ENCODE measurements at places on chromosomes 12 and 14.

- DNase-seq = no peak
Measured at GRCh38 chr14:23729720-23730387, 93.7 kb downstream of the DHRS2 start.

DNA sequence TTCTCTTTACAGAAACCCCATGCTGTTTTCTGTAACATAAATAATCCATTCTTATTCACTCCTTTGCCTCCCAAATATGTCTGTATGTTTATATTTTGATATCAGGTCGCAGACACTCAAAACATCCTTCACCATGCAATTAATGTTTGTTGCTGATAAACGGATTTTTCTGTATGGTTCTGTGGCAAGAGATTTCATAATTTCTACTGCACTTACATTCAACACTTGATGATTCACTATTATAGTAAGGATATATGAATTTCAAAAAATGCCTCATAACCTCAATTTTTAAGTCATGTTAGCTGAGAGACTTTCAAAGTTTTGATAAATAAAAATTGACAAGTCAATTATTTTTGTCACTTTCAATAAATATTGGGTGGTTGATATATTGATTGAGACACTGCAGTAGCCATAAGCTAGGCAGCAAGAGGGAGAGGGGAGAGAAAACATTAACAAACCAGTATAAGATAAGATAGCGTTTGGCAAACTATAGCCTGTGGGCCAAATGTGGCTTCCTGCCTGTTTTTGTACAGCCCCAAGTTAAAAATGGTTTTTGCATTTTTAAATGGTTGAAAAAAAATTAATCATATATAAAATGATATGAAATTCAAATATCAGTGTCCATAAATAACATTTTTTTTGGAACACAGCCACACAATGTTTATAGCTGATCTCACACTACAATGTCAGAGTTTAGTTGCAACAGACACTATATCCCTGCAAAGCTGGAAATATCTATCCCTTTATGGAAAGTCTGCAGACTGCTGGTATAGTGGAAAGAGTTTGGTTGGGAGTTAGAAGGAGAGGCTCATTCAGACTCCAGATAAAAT is 18.3 kb downstream of the ALDH6A1 start:
- DNase-seq = no peak

GRCh38 chr12:50799908-50800307 is 36.0 kb downstream of the ATF1 start:
- DNase-seq = no peak

DNA sequence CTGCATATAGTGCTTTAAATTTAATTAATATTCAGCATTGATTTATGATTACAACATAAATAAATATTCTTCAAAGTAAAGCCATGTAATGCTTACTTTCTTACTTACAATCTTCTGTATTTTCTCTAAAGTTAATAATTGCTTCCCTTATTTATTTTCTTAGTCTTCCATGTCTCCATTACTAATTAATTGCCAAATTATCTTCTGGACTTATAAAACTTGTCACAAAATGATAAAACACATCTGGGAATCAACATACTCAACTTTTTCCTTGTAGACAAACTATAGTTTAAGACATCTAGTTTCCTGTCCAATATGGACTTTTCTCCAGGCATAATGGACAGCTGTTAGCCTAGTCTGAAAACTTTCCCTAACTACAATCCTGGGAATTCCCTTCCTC is 466.6 kb downstream of the FLRT2 start:
- no peak for DNase-seq

GRCh38 chr12:57476162-57476992 is 3.3 kb downstream of the ARHGAP9 start:
- peak; percentile 79 for DNase-seq

DNA sequence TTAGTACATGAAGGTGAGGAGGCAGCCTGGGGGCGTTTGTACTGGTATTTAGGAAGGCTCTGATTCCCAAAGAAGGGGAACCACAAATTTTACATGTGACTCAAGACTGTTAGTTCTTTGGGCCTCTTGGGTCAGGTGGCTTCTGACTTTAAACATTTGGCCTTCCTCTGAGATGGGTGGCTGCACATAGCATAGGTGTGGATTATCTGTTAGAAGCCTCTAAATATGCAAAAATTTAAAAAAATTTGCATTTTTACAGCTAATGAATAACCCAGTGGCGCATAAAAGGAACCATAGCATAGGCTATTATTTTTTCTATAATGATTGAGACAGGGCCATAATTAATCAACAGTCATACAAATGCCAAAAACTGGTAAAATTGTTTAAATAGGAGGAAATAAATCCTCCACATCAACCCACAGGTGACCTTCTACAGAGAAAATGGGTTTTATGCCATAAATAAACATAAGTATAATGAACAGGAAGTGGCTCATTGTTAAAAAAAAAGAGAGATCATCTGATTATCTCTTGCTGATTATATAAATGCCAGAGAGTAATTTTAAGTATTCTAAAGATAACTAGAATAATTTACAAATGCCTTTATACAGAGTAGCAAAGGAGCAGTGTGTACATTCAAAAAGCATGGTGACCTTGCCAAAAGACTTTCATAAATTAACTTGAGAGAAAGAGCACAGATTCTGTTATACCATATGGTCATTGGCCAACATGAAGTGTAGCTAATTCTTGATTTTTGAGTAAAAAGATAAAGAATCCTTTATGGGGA is 284.2 kb upstream of the ATP2B1 start:
- DNase-seq = no peak

- no peak for DNase-seq
Measured at GRCh38 chr14:105739331-105740102, 213.1 kb downstream of the TMEM121 start.

DNA sequence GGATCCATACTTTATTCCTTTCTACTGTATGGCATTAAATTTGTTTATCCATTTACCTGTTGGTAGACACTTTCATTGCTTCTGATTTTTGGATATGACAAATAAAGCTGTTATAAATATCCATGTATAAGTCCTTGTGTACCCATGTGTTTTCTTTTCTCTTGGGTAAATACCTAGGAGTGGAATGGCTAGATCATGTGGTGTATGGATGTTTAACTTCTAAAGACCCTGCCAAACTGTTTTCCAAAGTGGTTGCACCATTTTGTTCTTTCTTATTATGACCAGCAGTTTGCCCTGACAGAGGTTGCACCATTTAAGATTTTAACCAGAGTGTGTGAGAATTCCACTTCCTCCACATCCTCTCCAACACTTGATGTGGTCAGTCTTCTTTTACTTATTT is 6.0 kb upstream of the DAZAP2 start:
- DNase-seq = no peak

DNA sequence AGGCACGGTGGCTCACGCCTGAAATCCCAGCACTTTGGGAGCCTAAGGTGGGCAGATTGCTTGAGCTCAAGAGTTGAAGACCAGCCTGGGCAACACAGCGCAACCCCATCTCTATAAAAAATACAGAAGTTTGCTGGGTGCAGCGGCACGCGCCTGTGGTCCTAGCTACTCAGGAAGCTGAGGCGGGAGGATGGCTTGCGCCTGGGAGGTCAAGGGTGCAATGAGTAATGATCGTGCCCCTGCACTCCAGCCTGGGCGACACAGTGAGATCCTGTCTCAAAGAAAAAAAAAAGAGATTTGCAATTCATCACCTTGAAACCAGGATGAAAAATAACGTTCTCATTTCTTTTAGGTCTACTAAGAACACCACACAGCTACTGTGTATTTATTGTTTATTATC is 4.0 kb downstream of the STX2 start:
- no peak for DNase-seq

DNA sequence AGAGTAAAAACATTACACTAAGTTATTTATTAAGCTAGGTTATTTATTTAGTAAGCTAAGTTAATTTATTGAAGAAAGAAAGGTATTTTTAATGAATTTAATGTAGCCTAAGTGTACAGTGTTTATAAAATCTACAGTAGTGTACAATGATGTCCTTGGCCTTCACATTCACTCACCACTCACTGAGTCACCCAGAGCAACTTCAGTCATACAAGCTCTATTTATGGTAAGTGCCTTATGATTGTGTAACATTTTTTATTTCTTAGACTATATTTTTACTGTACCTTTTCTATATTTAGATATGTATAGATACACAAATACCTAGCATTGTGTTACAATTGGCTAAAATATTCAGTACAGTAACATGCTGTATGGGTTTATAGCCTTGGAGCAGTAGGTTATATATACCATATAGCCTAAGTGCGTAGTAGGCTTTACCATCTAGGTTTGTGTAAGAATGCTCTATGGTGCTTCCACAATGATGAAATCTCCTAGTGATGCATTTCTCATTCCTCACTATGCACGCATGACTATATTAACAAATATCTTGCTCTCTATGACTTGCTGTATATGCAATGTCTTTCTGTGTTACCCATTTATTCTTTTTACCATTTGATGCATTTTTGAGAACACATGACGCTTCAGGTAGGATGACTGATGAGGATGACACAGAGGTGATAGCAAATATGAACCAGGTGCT is 309.6 kb upstream of the ATXN7L3B start:
- DNase-seq = no peak

GRCh38 chr14:103763730-103764488 is 48.3 kb downstream of the ZFYVE21 start:
- DNase-seq = no peak

DNA sequence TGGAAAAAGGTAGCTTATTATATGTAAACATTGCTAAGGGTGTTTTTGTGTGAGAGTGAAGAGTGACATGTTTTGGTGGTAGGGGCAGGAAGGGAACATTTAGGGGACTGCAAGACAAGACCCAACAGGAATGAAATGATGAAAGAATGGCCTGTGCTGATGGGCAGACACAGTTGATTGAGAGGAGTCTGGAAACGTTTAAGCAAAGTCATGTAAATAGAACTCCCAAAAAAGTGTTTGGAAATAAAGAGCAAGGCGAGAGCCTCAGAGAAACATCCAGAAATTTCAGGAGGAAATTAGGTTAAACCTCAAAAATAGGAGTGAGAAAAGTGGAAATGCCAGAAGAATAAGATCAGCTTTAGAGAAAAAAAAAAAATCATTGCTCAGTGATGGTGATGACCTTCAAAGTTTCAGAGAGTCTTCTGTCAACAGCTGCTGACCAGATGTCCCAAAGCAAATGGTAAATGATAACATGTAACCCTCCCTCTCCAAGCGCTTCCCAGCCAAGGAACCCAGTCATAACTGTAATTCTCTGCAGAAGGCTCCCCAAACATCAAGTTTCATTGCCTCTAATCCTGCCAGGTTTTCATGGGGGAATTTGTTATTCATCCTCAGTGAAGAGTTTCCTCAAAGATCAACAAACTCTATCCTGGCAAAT is 223.2 kb upstream of the FAR2 start:
- DNase-seq = no peak

GRCh38 chr14:104844306-104845032 is 20.6 kb upstream of the CEP170B start:
- DNase-seq = no peak

GRCh38 chr14:76701436-76701835 is 59.8 kb upstream of the VASH1 start:
- DNase-seq = peak; percentile 6
